ENCODE measurements at places on chromosomes 1 and 21.

GRCh38 chr1:54854381-54855020, 32.5 kb downstream of the DHCR24 start:
- no peak for DNase-seq

DNA sequence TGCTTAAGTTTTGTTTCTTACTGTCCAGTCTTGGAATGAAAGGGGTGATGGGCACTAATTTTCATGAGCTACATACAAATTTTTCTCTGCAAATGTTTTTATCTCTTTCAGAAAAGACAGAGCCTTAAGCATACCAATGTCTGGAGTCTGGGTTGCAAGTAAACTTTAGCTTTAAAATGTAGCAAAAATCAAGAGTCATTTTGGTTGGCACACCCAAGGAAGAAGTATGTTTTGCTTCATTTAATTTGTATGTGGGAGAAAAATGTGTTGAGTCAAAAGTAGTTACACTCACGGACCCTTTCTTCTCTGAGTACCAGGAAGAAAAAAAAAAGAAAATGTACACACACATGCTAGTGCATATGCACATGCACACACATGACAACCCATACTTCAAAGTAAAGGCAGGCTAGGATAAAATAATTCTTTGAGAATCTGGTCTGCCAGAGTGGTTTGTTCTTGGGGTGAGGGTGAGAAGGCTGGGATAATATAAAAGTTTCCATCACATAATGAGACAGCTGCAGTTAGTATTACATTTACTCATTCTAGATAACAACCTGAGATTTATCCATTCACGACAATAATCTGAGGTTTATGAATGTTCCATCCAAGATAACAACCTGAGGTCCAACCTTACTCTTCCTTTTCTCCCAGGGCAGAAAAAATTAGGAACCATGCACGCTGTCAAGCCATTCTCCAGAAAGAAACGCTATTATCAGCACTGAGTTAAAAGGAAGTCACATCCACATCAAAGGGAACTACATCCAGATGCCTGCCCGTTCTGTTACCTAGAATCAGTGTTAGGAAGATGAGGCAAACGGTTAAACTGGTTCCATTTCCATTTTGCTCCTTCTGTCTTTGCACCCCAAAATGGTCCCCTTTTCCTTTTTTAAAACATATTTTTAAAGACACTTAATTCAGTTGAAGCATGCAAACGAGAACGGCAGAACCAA, 9.3 kb downstream of the DPYD start:
- DNase-seq = no peak

DNA sequence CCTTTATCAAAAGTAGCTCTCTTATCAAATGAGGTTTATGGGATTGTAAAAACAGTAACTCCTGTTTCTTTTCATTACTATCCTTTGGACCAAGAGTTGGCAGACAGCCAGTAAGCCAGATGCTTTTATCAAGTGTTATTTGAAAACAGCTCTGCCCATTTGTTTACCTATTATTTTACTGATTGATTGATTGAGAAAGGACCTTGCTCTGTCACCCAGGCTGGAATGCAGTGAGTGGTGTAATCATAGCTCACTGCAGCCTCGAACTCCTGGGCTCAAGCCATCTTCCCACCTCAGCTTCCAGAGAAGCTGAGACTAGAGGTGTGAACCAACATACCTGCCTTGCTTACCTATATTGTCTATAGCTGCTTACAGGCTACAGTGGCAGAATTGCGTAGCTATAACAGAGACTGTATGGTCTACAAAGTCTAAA, 3.6 kb downstream of the PRKAB2 start:
- no peak for DNase-seq

- DNase-seq = no peak
These were observed 106.2 kb upstream of the ATP1A1 start for GRCh38 chr1:116266864-116267212.

- DNase-seq = no peak
These were observed 217.1 kb downstream of the NFIA start for GRCh38 chr1:61299463-61299862.
